Stimulated activated CD4-positive, alpha-beta T cell treated with anti-CD3 and anti-CD28 coated beads, Interleukin-2, amount 100 ng/mL, for 24 hours (primary cell): ENCODE measurements at places on chromosomes 6 and 20.

GRCh38 chr20:49658508-49658907 lies 55.2 kb downstream of the B4GALT5 start:
- no peak for DNase-seq

- DNase-seq: no peak
These were observed 94.5 kb downstream of the PERP start for GRCh38 chr6:138012682-138013081.

DNA sequence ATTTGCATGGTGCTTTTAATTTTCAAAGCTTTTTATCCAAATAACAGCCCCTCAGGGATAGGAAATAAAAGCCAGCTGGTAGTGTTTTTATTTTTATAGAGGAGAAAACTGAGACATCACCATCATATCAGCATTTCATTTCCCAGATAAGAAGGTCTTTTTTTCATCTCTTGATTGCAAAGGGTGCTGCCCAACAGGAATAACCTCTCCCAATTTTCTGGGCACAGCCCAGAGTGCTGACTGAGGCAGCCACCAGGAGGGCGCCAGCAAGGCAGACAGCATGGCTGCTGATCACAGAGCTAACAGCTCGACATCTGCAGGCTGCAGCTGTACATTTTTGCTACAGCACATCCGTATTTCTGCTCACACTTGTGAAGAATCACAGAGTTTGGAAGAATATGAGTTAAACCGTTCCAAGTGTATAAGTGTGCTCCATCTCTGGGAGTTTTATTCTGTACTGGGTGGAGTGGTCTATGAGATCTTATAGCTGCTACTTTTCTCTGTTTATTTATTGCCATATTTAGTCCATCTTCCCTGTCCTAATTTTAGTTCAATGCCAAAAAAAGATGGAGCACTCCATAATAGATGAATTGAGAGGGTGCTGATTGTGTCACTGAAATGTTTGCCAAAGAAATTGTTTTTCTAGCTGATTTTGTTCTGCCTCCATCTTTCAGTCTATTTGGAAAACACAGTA lies 85.5 kb upstream of the C20orf144 start:
- DNase-seq: no peak

GRCh38 chr20:37899105-37900045 lies 3.6 kb upstream of the VSTM2L start:
- no peak for DNase-seq

DNA sequence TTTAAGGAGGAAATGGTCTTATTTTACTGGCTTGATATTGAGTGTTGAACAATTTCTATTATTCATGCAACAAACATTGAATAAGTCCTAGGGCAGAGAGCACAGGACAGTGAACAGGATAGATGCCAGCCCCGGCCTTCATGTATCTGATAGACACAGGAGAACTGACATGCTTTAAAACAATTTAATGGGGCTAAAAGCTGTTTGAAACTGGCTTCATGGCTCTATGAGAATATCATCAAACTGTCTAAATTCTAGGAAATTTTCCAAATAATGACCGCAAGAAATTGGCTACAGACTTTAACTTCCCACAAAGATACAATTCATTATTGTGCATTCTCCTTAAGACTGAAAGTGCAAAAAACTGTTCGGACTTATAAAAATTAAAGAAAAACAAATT lies 69.0 kb downstream of the ID4 start:
- DNase-seq: no peak

DNA sequence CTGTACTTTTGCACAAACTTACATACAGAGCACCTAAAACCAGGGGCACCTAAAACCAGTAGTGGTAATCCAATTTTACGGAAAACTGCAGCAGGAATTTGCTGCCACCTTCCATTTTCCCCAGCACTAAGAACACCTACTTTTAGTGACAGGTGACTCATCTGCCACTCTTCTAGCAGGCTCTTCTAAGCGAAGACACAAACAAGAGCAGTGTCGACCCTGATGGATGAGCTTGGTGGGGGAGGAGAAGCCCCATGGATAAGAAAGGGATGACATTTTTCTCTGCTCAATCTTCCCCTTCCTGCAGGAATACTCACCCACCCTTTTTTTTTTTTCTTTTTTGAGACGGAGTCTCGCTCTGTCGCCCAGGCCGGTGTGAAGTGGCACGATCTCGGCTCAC lies 116.9 kb downstream of the GMPR start:
- DNase-seq: no peak

GRCh38 chr6:113149511-113149910 lies 707.6 kb upstream of the MARCKS start:
- DNase-seq: no peak

- no peak for DNase-seq
These were observed 80.8 kb upstream of the FUCA2 start for GRCh38 chr6:143592335-143592734.

GRCh38 chr6:141388666-141389065 lies 744.1 kb upstream of the GJE1 start:
- DNase-seq: no peak

DNA sequence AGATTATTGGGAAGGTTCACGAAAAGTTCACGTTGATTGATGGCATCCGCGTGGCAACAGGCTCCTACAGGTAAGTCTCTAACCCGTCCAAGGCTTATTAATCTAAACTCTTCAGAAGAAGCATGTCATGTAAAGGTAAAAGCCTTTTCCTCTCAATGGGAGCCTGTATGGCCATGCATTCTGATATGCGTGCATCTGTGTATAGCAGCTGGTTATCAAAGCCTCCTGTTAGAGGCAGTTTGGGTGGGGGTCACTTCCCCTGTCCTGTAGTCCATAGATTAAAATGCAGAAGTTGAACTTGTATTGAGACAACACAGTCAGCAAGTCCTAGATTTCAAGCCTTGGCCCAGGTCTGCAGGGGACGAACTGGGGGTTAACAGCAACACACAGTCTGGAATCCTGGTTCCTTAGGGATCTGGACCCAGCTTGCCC lies 14.2 kb upstream of the DHX35 start:
- no peak for DNase-seq

GRCh38 chr20:35626386-35627001 lies 10.9 kb downstream of the SPAG4 start:
- no peak for DNase-seq

GRCh38 chr20:14634665-14635064 lies 297.3 kb upstream of the FLRT3 start:
- DNase-seq: no peak

DNA sequence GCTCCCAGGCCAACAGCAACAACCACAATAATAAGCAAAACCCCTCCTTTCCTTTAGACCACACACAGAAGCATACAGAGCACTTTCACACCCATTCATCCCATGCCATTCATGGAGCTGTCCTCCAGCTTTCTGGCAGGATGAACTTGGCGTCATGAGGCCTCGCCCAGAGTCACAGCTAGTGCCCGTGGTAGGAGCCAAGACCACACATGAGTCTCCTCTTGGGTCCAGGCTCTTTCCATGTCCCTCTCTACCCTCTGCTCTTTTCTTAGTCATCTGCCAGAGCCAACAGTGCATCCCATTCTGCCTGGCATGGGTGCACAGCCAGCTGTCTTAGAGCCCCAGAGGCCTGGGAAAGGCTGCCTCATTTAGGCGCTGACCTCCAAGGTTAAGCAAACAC lies 1.8 kb upstream of the TGM3 start:
- DNase-seq: no peak

- DNase-seq: no peak
These were observed 30.9 kb upstream of the TBC1D7 start for GRCh38 chr6:13359287-13359686.

DNA sequence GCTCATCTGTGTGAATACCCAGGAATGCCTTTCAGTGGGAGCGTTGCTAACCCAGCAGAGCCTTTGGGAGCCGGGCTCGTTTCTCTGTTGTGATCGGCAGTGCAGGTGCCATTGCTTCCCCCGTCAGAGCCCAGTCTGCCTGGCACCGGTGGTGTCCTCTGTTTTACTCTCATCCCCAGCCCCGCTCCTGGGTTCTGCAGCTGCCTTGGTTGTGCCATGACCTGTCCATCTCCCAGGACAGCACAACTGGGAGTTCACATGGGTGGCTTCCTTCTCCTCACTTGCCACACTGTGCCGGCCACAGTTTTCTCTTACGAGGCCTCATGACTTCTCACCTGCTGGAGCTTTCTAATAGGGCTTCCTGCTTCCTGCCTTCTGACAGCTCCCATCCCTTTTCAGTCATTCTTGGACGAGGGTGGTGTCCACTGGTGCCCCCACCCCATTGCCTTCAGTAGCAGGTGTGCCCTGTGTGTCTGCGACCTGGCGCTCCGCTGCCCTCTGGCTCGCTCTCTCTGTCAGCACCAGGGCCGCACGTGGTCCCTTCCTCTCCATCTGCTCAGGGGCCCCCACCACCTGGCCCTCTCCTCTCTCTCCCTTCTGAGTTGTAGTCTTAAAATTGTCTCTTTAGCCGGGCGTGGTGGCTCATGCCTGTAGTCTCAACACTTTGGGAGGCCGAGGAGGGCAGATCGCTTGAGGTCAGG lies 110.9 kb downstream of the RPP40 start:
- DNase-seq: no peak

- DNase-seq: no peak
These were observed 96.6 kb upstream of the INSM1 start for GRCh38 chr20:20271271-20271670.

- no peak for DNase-seq
These were observed 101.0 kb downstream of the NRN1 start for GRCh38 chr6:5905431-5906339.

DNA sequence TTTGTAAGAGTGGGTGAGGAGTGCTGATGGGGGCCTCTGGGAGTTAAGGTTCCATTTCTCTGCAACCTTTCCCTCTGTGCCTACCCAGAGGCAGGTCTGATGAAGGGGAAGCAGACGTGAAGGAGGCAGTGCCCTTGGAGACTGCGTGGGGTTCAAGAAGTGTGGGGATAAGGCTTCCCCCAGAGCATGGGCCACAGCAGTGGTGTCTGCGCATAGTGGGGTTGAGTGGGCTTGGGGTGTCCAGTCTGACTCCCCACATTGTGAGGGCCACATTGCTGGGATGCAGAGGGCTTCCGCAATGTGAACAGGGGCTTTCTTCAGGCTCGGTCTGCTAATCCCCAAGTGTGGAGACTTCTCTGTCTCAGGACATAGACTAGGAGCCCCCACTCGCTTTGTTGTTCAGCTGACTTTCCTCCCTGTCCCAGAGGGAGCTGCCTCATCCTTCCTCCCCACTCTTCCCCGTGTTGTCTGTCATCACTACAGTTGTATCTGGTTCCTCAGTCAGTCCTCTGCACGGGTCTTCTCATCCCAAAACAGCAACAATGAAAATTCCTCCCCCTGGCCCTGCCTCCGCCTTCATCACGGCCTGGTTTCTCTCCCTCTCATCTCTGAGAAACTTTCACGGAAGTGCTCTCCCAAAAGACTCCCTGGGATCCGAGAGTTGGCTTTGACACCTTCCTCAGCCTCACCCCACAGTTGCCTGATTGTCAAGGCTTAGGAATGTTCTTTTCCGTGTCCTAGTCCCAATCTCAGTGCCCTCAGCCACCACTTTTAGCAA lies 2.8 kb downstream of the EBF4 start:
- DNase-seq: no peak

- no peak for DNase-seq
These were observed 1.2 kb downstream of the MYH7B start for GRCh38 chr20:34956751-34957472.
